CD4-positive, alpha-beta T cell treated with Interferon gamma for 1 hour (primary cell): ENCODE measurements at places on chromosomes 4 and X.

GRCh38 chrX:13645464-13646153 is 7.3 kb upstream of the TCEANC start:
- DNase-seq = no peak

DNA sequence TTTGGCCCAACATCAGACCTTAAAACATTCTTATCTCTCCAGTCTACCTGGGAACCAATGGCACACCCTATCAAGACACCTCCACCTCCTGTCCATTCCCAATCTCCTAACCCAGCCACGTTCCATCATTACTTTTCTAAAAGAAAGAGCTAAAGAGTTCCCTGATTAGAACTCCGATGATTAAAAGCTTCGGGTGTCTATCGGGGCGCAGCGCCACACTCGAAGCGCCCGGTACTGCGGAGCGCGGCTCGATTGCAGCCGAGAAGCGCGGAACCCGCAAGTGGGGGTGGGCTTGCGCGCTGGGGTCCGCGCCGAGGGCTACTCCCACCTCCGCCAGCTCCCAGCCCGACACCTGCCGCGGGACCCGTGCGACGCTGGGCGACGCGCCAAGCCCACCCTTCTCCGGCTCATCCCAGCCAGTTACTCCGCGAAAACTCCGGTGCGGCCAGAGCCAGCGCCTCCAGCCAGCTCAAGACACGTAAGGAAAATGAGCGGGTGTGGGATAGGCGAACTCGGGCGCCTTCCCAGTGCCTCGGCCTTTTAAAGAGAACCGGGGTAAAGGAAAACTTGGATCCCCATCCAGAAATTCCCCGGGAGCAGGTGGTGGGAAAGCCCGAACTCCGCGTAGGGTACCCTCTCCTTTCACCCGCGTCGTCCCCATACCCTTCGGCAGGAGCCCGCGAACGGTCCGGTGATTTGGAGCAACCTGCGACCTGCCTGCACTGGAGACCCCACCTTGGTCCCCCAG is 593 bp downstream of the NPY1R start:
- no peak for DNase-seq

DNA sequence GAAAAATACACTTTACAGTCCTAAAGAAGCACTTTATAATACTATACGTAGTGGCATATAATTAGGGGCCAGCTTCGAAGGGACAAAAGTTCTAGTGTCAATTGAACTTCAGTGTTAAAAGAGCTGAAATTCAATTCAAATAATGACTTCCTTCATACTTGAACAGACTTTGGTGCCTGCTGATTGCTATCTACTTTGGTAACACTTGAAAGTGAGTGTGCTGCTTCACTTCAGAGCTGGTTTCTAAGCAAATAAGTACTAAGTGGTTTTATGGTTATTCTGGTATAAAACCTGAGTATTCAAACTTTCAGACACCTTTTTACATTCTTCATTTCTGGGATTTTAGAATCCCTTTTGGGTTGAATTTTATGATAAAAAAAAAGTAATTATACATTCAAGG is 107.0 kb downstream of the SLC4A4 start:
- DNase-seq = no peak

GRCh38 chrX:19966056-19966455 is 24.8 kb downstream of the BCLAF3 start:
- DNase-seq = no peak

- DNase-seq = no peak
Measured at GRCh38 chrX:96564595-96564994, 120.0 kb upstream of the DIAPH2 start.

- no peak for DNase-seq
Measured at GRCh38 chr4:77505958-77506319, 99.7 kb upstream of the CXCL13 start.

GRCh38 chr4:40307627-40308497 is 27.3 kb upstream of the CHRNA9 start:
- peak; percentile 82 for DNase-seq

DNA sequence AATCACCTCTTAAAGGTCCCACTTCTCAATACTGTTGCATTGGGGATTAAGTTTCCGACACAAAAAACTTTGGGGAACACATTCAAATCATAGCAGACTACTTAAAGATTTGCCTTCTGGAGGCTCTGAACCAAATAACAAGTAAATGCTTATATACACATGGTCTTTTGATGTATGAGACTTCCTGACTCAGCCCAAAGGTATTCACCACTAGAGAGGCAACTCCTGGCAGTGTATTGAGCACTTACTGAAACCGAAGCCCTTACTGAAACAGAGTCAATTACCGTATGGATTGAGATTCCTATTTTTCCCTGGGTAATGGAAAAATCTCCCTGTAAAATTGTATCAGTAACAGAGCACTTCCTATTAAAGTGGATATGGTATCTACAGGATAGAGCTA is 45.4 kb downstream of the ZCCHC13 start:
- DNase-seq = no peak

GRCh38 chrX:12007881-12008280 is 130.4 kb upstream of the FRMPD4 start:
- DNase-seq = no peak

GRCh38 chr4:18057821-18058533 is 36.4 kb upstream of the LCORL start:
- no peak for DNase-seq

- no peak for DNase-seq
Measured at GRCh38 chrX:25181775-25182174, 166.0 kb upstream of the ARX start.
